ENCODE measurements at places on chromosomes 5 and 9.

DNA sequence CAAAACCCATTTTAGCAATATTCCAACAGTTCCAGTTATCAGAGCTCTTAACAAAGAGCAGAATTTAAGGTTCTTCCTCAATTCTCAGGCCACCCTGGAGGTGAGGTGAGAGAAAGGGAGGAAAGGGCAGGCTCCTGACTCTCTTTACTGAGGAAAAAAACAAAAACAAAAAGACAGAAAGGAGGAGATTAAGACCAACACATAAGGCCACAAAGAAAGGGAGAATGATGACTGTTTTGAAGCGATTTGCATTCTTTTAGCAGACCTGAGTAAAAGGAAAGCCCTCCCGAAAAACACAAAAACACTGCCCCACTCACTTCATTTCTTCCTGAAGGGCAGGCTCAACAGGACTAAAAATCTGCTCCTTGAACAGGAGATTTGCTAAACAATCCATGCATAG is 300.5 kb downstream of the ARL15 start:
- no peak for DNase-seq

- DNase-seq, result no peak
Observed at GRCh38 chr5:111010783-111011182, 60.7 kb upstream of the TSLP start.

DNA sequence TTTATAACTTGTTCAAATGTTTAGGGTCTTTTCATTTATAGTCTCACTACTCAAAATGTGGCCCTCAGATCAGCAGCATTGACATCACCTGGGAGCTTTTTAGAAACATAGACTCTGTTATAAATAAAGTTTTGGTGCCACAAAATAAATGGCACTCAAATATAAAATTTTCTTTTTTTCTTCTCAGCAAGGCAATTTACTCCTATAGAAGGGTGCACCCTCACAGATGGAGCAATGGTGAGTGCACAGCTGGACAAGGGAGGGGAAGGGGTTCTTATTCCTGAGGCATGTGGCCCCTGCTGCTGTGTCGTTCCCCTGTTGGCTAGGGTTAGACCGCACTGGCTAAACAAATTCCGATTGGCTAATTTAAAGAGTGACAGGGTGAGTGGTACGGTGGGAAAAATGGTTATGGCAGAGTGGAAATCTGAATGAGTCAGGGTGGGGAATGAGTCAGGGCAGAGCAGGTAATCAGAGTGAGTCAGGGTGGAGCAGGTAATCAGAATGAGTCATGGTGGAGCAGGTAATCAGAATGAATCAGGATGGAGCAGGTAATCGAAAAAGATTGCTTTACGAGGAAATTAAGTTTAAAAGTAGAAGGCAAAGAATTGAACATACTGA is 31.8 kb upstream of the C7 start:
- DNase-seq, result no peak

DNA sequence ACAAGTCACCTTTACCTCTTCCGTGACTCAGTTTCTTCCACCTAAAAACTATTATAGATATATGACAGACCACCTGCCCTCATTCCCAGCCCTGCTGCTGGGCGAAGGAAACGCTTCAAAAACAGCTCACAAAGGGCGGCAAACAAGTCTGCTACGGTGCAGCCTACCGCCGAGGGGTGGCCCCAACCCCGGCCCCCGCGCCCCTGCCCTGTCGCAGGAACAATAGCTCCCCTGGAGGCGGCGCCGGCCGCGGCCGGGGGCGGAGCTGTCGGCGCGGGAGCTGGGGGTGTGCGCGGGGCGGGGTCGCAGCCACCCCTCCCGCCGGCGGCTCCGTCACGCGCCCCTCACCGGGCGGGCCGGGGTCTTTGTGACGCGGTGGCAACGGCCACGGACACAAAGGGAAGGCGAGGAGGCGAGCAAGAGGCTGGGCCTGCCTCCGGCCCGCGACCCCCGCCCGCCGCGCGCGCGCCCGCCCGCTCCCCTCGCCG is at the start of gene TMEFF1:
Gene TMEFF1, plus strand, starts transcription at position 362 of the 488 bp plus-strand sequence. CDS start 396 bp downstream, outside the sequence.
- DNase-seq, result peak; percentile 61

DNA sequence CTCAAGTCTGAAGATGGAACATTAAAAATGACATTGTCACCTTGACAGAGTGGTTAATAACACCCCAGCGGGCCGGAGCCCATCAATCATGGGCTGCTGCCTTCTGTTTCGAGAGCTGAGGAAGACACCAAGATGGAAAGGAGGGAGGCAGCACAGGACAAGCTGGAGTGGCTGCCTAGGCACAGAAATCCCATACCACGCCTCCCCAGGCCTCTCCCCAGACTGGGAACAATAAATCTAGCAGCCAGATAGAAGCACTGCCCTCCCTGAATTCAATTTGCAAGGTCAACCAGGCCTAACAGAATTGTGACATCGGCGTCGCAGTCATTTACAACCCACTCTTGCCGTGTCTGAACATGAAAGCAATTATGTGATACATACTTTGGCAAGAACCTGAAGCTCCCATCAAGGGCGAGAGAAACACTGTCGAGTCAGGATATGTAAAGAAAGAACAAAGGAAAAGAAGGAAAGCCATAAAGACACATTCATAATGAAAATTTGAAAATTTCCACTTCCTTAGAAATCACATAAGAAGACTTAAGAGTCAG is 35.4 kb upstream of the ZNF354A start:
- no peak for DNase-seq

- DNase-seq, result no peak
Observed at GRCh38 chr9:9764821-9765220, 848.0 kb downstream of the PTPRD start.

- DNase-seq, result no peak
Observed at GRCh38 chr9:10876333-10876732, 263.5 kb upstream of the PTPRD start.

Measured in activated naive CD4-positive, alpha-beta T cell treated with anti-CD3 and anti-CD28 coated beads, Interleukin-2, amount 10 ng/mL, durations not matched to agents 7 days and 5 days (primary cell).